Activated CD4-positive, CD25-positive, alpha-beta regulatory T cell treated with anti-CD3 and anti-CD28 coated beads, Interleukin-2, amount 50 U/mL, for 24 hours (primary cell): ENCODE measurements at places on chromosomes 7 and 10.

GRCh38 chr10:91167406-91167805 lies 53.1 kb upstream of the PCGF5 start:
- no peak for ATAC-seq

- ATAC-seq = no peak
These were observed 27.0 kb downstream of the ADRB1 start for GRCh38 chr10:114070710-114071109.

DNA sequence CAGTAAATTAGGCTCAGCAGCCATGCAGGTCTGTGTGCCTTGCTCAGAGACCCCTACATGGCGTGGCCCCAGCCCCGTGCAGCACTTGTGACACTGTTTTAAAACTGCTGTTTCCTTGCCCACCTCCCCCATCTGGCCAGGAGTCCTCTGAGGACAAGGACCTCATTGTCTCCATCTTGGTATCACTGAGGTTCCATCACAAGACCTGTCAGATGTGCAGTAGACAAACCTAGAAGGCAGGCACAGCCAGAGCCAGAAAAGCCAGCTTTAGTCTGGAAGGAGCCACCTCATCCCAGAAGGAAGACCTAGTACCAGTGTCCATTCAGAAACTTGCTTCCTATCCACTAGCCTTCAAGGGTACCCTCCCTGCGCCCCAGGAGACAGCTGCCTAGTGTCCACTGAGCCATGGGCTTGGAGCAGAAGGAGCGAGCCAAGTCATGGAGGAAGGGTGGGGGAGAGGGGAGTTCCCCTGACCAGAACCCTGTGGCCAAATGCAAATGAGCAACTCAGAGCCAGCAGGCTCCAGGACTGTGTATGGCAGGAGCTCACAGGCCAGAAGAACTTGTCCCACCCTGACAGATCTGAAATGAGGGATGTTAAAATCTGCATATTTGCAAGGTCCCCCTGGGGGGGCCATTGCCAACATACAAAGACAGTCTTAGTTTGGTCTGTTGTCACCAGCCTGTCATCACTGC lies 176.1 kb downstream of the SH3PXD2A start:
- ATAC-seq = no peak

DNA sequence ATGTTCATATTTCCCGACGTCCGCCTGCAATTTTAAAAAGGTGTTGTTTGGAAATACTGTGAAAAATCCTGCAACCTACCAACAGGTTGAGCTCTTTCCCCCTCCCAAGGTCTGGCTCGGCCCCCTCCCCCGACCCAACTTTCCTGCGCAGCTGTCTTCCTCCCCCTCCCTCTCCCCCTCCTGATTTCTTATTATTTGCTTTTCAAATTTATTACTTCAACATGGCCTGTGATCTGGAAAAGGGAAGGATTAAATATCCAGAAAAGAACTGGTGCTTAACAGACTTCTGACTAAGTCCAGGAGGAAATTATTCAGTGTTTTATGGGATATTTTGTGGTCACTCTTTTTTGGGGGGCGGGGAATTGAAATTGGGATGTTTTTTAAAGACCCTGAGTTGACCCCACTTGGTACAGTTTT lies 2.4 kb downstream of the ARID5B start:
- no peak for ATAC-seq

DNA sequence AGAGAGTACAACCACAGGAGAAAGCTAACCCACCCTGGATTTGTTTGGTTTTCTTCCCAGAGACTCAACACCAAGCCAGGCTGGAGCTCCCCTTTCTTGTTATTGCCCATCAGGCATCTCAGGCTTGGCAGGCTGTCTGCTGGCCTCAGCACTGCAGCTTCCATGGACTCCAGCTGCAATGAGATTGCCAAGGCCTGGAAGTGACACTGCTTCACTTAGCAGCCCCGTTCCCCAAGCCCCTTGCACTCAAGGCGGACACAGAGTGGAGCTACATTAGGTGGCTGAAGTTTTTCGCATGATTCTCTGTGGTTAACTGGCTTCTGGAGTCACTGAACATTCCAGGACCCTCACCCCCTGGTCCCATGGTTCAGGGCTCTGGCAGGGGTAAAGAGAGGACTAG lies 163.1 kb upstream of the GDF10 start:
- ATAC-seq = no peak

GRCh38 chr10:31399171-31399570 lies 80.2 kb downstream of the ZEB1 start:
- ATAC-seq = no peak

- ATAC-seq = no peak
These were observed 260.1 kb downstream of the CCDC3 start for GRCh38 chr10:12741360-12741804.
